Aorta (tissue), 5 donors: ENCODE measurements at places on chromosomes 6 and 20.

- DNase-seq, result no peak
These were observed 639 bp upstream of the LBP start for GRCh38 chr20:38345643-38346042.

GRCh38 chr20:44584162-44584561 is 1.8 kb downstream of the PKIG start:
- no peak for DNase-seq

- DNase-seq, result no peak
These were observed 62.3 kb downstream of the TRAM2 start for GRCh38 chr6:52514514-52514913.

DNA sequence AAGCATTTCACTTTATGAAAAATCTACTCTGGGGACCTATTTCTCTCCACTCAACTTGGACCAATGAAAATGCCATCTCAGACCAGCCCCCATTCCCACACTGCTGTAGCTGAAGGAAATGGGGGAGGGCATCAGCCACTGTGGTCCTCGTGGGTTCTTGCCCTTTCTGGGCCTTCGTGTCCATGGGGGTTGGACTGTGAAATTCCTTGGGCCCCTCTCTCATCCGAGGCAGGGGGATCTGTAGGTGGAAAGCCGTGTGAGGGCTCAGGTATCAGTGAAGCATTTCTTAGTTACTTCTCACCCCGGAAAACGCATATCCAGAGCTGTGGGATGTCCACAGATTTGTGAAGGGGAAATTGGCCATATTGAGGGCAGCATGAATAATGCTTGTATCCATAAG is 147.9 kb downstream of the CDC5L start:
- DNase-seq, result no peak

DNA sequence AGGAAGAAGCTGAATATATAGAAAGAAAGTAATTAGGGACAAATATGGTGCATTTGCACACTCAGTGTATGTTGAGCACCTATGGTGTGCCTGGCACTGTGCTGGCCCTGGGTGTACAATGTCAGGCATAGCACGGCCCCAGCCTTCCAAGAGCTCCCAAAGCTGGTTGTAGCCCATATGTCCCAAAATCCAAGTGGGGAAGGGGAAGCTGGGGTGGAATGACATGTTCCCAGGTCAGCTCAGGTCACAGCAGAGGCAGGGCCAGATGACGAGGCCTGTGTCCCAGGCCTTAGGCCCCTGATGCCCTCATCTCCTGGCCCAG is 170.0 kb downstream of the VEGFA start:
- DNase-seq, result peak; percentile 45

DNA sequence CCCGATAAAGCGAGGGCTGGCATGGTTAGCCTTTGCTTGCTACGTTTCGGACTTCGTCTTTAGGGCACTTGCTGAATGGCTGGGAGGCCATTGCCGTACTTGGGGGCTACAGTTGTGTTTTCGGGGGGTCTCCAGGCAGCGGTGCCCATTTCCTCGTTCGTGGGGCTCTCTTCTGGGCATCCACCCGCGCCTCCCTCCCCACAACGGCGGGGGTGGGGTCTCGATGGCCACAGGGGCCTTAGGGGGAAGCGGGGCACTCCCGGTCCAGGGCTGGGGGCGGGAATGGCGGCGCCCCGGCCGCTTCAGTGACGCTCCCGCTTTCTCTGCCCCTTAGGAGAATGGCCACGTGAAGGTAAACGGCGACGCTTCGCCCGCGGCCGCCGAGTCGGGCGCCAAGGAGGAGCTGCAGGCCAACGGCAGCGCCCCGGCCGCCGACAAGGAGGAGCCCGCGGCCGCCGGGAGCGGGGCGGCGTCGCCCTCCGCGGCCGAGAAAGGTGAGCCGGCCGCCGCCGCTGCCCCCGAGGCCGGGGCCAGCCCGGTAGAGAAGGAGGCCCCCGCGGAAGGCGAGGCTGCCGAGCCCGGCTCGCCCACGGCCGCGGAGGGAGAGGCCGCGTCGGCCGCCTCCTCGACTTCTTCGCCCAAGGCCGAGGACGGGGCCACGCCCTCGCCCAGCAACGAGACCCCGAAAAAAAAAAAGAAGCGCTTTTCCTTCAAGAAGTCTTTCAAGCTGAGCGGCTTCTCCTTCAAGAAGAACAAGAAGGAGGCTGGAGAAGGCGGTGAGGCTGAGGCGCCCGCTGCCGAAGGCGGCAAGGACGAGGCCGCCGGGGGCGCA is 2.4 kb downstream of the MARCKS start:
- peak; percentile 54 for DNase-seq

- no peak for DNase-seq
These were observed 157.3 kb downstream of the DTNBP1 start for GRCh38 chr6:15505463-15505918.

GRCh38 chr20:12053353-12053752 is 135.7 kb downstream of the BTBD3 start:
- no peak for DNase-seq

DNA sequence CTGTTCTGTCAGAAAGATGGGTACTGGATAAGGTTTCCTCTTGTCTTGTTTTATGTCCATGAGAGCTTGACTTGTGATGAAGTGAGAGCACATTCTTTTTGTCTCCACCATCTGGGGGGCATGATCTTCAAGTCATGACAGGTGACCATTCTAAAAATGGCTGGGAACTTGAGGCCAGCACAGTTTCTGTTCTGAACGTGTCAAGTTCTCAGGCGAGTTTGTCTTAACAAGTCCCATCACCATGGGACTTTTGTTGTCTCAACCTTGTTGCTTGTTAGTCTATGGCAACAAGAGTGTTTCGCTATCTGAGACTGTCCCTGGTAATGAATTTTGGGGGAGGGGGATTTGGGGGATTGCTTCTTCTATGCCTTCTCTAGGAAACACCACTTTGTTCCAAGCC is 25.6 kb upstream of the ENPP4 start:
- DNase-seq, result no peak

DNA sequence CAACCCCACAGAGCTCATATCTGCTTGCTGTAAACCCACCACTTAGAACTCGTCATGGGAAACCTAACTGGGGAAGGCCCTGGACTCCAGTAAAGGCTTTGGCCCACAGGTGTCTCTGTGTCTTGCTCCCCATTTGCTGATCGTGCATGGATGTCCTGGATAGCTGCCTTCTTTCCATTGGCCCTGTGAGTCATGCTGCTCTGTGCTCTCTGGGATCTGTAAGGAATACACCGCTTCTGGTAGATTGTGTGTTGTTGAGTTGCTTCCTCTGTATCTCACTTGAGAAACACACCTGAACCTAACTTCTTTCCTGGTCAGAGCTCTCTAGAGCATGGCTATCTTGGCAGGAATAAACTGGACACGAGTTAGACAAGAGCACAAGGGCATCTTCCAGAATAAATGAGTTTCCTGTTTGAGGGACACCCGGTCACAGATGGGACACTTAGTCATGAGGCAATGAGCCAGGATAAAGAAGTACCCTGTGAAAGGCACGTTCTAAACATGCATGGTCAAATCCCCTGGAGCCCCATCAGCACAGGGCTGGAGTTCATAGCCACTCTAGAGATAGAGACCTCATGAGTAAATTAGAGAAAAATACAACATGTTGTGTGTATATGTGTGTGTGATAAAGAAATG is 99.6 kb upstream of the TMEM170B start:
- no peak for DNase-seq

- no peak for DNase-seq
These were observed 87.3 kb downstream of the TOX2 start for GRCh38 chr20:44001667-44002596.

GRCh38 chr6:162940426-162940825 is 212.7 kb downstream of the PACRG start:
- DNase-seq, result no peak

GRCh38 chr6:130189531-130190397 is 33.0 kb downstream of the SAMD3 start:
- no peak for DNase-seq

GRCh38 chr6:125597411-125598253 is 151.8 kb upstream of the HEY2 start:
- no peak for DNase-seq
